ENCODE measurements at places on chromosomes 7 and 10.

DNA sequence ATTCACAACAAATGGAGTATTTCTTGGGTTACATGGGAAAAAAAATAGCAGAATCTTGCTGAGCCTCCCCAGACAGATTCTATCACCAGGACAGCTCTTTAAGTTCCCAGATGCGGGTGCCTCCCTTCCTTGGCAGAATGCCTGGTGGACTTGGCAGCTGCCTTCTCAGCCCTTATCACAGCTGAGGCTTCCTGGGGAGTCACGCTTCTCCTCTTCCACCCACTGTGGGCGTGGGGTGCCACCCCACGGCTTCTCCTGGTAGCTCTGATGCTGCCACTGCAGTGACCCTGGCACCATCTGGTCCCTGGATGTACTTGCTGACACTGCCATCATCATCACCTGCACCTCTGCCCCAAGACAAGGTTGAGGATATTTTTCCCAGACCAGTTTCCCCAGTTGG lies 16.2 kb upstream of the NME8 start:
- peaks cover 18% of the 10 kb centered on the region for H3K27me3 ChIP-seq
- H3K4me1 ChIP-seq: peaks cover 8% of the 10 kb centered on the region
- no peaks in the 10 kb centered on the region for H3K36me3 ChIP-seq

- H3K4me3 ChIP-seq: no peak overlapping the region
- no peaks in the 10 kb centered on the region for H3K36me3 ChIP-seq
- no peak for DNase-seq
These were observed 219.6 kb downstream of the PHF14 start for GRCh38 chr7:11193131-11193867.

- DNase-seq: no peak
- peak within 1 kb of the TSS; percentile 81 for H3K27ac ChIP-seq
- H3K4me3 ChIP-seq: peak within 1 kb of the TSS; percentile 60
- H3K4me1 ChIP-seq: peaks cover 46% of the 10 kb centered on the region
- H3K36me3 ChIP-seq: no peaks in the 10 kb centered on the region
These were observed at the start of gene SRGN for GRCh38 chr10:69087590-69088470. Gene SRGN, plus strand, starts transcription at chr10:69088103. Its CDS starts 55 bp downstream, at chr10:69088158.

GRCh38 chr10:21099291-21100062 lies 202.4 kb upstream of the NEBL start:
- no peaks in the 10 kb centered on the region for H3K36me3 ChIP-seq
- no peak overlapping the region for H3K4me3 ChIP-seq
- H3K4me1 ChIP-seq: peaks cover 19% of the 10 kb centered on the region
- H3K27me3 ChIP-seq: no peaks in the 10 kb centered on the region

- DNase-seq: no peak
- H3K4me3 ChIP-seq: no peak overlapping the region
- peaks cover 6% of the 10 kb centered on the region for H3K4me1 ChIP-seq
- H3K27ac ChIP-seq: no peak overlapping the region
- no peaks in the 10 kb centered on the region for H3K36me3 ChIP-seq
- peaks cover 9% of the 10 kb centered on the region for H3K27me3 ChIP-seq
These were observed 5.2 kb downstream of the SPOCK2 start for GRCh38 chr10:72082856-72083789.

- no peaks in the 10 kb centered on the region for H3K4me1 ChIP-seq
- peaks cover 8% of the 10 kb centered on the region for H3K36me3 ChIP-seq
- H3K27ac ChIP-seq: no peak overlapping the region
- no peaks in the 10 kb centered on the region for H3K27me3 ChIP-seq
- DNase-seq: no peak
These were observed 38.9 kb upstream of the UBN2 start for GRCh38 chr7:139192014-139192706.

GRCh38 chr7:70763961-70764691 lies 367.8 kb upstream of the GALNT17 start:
- H3K36me3 ChIP-seq: peaks cover 16% of the 10 kb centered on the region
- H3K4me1 ChIP-seq: no peaks in the 10 kb centered on the region
- no peaks in the 10 kb centered on the region for H3K27me3 ChIP-seq
- H3K4me3 ChIP-seq: no peak overlapping the region
- no peak overlapping the region for H3K27ac ChIP-seq

DNA sequence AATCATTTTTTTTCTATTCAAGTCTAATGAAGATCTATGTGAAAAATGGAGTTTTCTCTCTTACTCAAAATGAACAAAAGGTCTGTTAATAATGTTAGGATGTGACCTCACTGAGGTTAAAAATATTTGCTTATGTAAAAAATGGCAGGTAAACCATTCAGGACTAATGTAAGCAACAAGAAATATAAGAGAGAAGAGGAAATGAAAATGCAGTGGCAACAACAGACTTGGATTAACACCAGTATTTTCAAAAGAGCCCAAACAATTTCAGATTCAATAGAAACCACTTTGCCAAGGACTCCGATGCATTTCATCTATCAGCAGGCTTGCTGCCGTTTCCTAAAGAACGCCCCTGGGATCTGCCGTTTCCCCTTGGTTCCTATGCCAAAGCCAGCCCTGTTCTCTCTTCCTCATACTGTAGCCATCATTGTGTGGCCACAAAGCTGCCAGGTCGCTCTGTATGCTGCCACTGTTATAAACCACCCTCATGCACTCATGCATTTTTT lies 66.4 kb downstream of the MTURN start:
- H3K4me1 ChIP-seq: no peaks in the 10 kb centered on the region
- DNase-seq: no peak

GRCh38 chr10:26326851-26327250 lies 110.3 kb downstream of the GAD2 start:
- no peaks in the 10 kb centered on the region for H3K4me1 ChIP-seq
- no peak overlapping the region for H3K27ac ChIP-seq
- no peak for DNase-seq
- no peaks in the 10 kb centered on the region for H3K36me3 ChIP-seq
- H3K27me3 ChIP-seq: peaks cover 7% of the 10 kb centered on the region

- no peaks in the 10 kb centered on the region for H3K4me1 ChIP-seq
- H3K27ac ChIP-seq: no peak overlapping the region
- no peak overlapping the region for H3K4me3 ChIP-seq
- H3K36me3 ChIP-seq: no peaks in the 10 kb centered on the region
- H3K27me3 ChIP-seq: peaks cover 4% of the 10 kb centered on the region
These were observed 184.5 kb upstream of the RNF32 start for GRCh38 chr7:156456032-156456431.

- H3K27ac ChIP-seq: no peak overlapping the region
- no peak for DNase-seq
- H3K36me3 ChIP-seq: no peaks in the 10 kb centered on the region
- peaks cover 10% of the 10 kb centered on the region for H3K4me1 ChIP-seq
- no peaks in the 10 kb centered on the region for H3K27me3 ChIP-seq
- H3K4me3 ChIP-seq: no peak overlapping the region
These were observed 47.7 kb downstream of the GNAT3 start for GRCh38 chr7:80464211-80464610.

- H3K36me3 ChIP-seq: peaks cover 2% of the 10 kb centered on the region
- no peak overlapping the region for H3K27ac ChIP-seq
These were observed 44.8 kb downstream of the JAZF1 start for GRCh38 chr7:28135760-28136159.

DNA sequence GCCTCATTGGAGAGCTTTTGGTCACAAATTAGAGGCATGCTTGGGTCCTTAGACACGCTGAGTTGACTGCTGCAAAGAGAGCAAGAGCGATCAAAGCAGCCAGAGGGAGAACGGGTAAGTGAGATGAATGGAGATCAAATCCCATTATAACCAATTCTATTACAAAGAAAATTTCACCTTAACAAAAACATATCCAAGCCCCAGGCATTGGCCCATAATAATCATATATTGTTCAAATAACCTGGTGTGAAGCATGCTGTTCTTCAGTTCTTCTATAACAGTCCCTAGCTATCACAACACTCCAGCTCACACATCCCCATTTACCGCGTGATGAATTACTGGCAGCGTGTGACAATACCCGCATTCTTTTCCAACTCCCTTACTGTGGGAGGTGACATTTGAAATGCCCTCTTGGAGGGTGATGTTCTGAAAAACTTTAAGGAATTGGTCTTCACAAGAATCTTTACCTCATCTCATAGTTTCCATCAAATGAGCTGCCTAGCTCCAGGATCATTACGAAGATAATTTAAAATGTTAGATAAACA lies 156.1 kb upstream of the PLXNA4 start:
- peaks cover 3% of the 10 kb centered on the region for H3K27me3 ChIP-seq
- DNase-seq: no peak
- H3K36me3 ChIP-seq: no peaks in the 10 kb centered on the region
- H3K4me3 ChIP-seq: no peak overlapping the region

DNA sequence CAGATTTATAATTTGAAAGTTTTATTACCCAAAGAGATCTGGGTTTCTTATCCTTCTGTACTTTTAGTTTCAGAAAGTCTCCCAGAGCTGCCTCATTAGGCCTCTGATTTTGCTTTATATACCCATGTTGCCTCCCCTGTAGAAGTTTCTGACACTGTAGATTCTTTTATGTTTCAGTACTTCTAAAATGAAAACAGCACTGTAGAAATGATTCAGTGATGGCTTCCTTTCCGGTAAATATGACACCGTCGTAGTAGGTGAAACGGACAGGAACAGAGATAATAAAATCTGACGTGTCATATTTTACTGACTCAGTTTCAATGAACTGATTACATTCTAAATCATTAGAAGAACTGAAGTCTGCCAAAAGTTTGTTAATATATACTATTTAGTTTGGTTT lies 272.7 kb downstream of the TWIST1 start:
- no peak overlapping the region for H3K4me3 ChIP-seq
- H3K36me3 ChIP-seq: no peaks in the 10 kb centered on the region
- peaks cover 7% of the 10 kb centered on the region for H3K4me1 ChIP-seq
- no peak overlapping the region for H3K27ac ChIP-seq
- H3K27me3 ChIP-seq: no peaks in the 10 kb centered on the region

DNA sequence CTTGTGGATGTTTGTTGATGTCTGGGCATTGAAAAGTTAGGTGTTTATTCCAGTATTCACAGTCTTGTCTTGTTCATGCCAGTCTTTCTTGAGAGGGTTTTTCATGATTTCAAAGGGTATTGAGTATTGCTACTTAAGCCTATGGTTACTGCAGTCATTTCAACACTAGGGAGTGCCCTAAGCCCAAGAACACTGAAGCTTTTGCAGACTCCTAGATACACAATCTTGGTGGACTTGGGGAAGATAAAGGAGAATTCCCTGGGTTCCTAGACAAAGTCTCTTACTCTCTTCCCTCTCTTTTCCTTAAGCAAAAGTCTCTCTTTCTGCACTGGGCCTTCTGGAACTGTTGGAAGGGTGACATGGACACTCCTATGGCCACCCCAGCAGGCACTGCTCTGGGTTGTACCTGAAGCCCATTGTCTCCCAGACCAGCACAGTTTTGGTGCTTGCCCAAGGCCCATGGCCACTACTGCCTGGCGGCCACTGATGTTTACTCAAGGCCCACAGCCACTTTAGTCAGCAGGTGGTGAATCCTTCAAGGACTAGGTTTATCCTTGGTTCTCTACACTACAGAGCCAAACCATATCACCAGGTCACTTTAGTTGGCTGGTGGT lies 24.9 kb downstream of the SAMD9 start:
- H3K4me3 ChIP-seq: no peak overlapping the region
- H3K4me1 ChIP-seq: no peaks in the 10 kb centered on the region
- peaks cover 2% of the 10 kb centered on the region for H3K36me3 ChIP-seq
- H3K27me3 ChIP-seq: peaks cover 56% of the 10 kb centered on the region
- H3K27ac ChIP-seq: no peak overlapping the region
- DNase-seq: no peak

DNA sequence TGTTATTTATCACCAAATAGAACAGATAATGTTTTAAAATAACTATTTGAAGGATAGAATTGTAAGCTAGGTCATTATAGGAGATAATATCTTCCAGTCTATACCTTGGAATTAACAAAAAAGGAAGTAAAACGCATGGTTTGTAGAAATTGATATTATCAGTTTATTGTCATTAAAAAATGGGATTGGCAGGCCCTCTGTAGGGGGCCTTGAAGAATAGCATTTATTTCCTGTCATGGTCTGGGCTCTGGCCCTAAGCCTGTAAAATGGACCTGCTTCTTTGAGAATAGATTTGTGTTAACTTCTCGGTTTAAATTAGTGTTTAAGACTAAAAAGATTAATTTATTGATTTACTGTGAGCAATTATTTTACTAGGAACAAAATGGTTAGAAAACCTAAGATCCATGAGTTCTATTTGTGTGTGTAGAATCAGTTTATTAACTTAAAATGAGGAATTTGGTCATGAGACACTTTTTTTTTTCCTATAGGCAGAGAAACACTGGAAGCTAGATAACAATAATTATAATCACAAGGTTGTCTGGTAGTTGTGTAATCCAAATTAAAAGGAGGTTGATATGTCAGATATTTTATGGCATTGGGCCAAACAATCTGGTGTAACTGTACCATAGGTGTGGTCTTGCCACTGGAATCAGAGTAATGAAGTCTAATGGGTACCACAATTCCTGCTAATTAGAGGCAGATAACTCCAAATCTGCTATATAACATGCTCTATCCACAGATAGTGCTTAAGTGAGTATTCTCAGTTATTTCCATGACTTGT lies 197.4 kb upstream of the FOXP2 start:
- no peak overlapping the region for H3K27ac ChIP-seq
- peaks cover 15% of the 10 kb centered on the region for H3K4me1 ChIP-seq
- no peaks in the 10 kb centered on the region for H3K27me3 ChIP-seq
- no peaks in the 10 kb centered on the region for H3K36me3 ChIP-seq
- no peak for DNase-seq

DNA sequence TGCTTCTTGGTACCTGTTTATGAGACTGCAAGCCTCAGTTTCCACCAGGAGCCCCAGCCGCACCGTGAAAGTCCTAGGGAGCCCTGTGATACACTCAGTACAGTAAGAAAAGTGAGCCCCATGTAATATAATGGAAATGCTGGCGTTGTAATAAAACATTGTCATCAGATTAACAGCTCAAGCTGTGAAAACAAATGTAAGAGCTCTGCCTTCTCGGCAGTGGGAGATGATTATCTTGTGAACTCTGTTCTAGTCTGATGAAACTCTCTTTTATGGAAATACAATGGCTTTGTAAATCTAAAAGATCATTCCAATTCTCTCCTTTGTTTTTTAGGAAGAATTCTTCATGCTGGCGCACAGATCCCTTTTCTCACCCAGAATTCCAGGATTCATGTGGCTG lies 299.9 kb downstream of the ABCA13 start:
- no peaks in the 10 kb centered on the region for H3K36me3 ChIP-seq
- peaks cover 14% of the 10 kb centered on the region for H3K27me3 ChIP-seq
- no peak overlapping the region for H3K4me3 ChIP-seq
- no peaks in the 10 kb centered on the region for H3K4me1 ChIP-seq
- no peak overlapping the region for H3K27ac ChIP-seq
